ENCODE measurements at places on chromosomes 11 and 22.

GRCh38 chr22:23675502-23676415, 15.1 kb upstream of the RGL4 start:
- DNase-seq, result no peak

DNA sequence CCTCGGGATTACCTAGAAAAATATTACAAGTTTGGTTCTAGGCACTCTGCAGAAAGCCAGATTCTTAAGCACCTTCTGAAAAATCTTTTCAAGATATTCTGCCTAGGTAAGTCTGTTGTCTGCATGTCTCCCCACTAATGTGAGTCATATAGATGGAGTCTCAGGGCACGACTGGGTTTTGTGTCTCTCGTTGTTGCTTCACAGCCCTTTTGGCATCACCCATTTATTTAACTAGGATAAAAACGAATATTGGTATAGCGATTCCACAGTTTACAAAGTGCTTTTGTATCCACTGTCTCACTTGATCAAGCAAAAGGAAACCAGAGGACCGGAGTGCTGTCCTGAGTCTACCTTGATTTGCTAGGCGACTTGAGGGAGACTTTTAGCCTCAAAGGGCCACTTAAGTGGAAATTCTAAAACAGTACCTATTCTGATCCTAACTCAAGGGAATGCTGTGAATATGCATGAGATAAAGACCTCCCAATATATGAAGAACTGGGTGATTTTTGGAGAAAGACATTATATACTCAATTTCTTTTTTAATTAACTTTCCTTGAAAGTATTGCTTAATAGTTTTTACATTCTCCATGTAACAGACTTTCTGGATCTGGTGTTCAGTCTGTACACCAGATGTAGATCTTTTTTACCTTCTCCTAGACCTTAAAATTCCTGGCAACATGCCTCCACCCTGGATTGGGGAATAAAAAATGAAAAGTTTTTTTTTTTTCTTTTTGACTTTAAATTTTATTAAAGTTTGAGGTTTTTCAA, 590 bp downstream of the NNMT start:
- DNase-seq, result no peak

GRCh38 chr11:118358071-118358470, 1.3 kb upstream of the UBE4A start:
- no peak for DNase-seq

DNA sequence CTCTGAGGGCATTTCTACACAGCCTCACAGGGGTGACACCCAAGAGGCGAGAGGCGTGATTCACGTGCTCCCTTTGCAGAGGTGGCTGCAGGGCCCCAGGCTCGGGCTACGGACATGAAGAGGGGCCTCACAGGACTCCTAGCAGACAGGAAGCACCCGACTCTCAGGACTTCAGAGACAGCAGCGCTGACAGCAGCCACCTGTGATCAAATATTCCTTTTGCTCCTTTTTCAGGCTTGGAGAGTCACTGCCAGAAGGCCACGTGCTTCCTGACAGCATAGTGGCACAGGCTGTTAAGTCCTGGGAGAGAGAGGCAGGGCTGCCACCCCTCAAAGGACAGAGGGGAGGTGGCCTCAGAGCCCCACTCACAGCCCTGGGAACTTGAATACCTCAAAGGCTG, 348.9 kb downstream of the CADM1 start:
- no peak for DNase-seq

- no peak for DNase-seq
Measured at GRCh38 chr11:93746101-93746500, 4.6 kb downstream of the C11orf54 start.

Data from stimulated activated CD4-positive, alpha-beta T cell treated with anti-CD3 and anti-CD28 coated beads, Interleukin-4, amount 100 ng/mL, for 1 hour (primary cell).